ENCODE measurements at places on chromosomes 2 and 18.

GRCh38 chr18:11004951-11005350 is 144.4 kb downstream of the PIEZO2 start:
- DNase-seq: no peak

DNA sequence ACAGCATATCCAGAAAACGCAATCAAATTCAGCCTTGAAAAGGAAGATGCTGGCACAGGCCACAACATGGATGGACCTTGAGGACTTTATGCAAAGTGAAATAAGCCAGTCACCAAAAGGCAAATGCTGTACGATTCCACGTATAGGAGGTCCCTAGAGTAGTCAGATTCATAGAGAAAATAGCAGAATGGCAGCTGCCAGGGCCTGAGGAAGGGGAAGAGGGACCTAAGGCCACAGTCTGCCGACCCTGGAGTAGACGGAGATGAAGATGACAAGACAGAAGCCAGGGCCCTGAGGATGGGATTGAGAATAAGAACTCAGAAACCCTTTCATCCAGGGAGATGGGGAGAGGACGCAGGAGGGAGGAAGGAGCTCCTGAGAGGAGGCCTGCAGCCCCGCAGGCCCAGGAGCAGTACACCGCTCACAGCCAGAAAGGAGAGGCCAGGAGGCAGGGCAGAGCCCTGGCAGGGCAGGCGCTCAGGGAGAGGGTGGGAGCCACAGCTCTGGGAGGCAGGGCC is 8.1 kb upstream of the MTERF4 start:
- no peak for DNase-seq

DNA sequence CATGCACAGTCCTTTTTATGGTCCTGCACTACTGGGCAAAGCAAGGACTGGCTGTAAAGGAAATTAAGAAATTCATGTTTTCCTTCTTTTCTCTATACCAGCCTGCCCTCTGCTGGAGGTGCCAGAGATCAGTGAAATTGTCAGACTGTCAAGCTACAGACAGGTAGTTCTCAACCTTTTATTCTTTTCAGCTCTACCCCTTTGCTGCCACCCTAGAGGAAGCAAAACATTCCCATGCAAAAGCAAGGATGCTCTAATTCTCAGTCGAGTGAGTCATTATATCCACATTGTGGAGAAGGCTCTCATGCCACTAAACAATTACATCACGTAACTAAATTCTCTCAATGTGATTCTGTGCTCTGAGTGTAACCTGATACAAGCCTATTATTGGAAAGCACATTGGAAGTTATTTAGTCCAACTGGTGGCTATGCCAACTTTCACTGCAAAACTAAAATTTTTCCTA is 25.0 kb upstream of the RAPGEF4 start:
- peak; percentile 23 for DNase-seq

DNA sequence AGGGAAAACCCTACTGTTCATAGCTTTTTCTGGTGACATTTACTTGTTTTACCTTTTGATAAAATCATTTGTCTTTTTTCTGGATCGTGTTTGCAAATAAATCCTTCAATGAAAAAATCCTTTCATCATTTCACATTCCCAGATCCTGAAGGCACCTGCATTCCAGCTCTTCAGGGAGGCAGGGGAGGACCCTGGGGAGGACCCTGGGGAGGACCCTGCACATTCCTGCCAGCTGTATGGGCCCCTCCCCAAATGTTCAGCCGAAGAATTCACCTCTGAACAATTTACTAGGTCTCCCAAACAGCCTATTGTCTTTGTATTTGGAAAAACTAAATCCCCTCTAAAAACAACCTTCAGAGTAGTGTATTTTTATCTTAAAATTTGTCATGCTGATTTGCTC is 558.4 kb upstream of the ID2 start:
- no peak for DNase-seq

- DNase-seq: no peak
Observed at GRCh38 chr18:77206676-77207374, 42.8 kb upstream of the GALR1 start.

DNA sequence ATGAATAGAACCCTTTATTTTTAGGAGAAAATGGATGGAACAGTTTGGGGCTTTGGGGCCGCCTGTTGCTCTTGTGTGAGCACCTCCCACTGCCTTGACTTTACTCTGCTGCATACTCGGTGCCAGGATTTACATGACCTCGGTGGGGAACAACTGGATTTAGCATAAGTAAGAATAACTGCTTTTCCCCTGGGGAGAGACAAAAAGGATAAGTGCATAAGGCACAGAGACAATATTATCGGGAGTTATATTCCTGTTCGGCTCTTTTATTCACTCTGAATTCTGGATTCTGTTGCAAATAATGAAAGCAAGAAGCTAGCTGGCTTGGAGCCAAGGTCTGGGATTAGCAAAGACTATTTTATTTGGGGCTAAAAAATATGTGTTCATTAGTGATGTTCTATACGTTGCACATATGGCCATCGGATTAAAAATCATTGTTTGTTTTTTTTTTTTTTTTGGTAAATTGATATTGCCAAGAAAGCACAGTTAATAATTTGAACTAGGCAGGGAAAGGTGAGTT is 69.8 kb downstream of the CYBRD1 start:
- peak; percentile 45 for DNase-seq

DNA sequence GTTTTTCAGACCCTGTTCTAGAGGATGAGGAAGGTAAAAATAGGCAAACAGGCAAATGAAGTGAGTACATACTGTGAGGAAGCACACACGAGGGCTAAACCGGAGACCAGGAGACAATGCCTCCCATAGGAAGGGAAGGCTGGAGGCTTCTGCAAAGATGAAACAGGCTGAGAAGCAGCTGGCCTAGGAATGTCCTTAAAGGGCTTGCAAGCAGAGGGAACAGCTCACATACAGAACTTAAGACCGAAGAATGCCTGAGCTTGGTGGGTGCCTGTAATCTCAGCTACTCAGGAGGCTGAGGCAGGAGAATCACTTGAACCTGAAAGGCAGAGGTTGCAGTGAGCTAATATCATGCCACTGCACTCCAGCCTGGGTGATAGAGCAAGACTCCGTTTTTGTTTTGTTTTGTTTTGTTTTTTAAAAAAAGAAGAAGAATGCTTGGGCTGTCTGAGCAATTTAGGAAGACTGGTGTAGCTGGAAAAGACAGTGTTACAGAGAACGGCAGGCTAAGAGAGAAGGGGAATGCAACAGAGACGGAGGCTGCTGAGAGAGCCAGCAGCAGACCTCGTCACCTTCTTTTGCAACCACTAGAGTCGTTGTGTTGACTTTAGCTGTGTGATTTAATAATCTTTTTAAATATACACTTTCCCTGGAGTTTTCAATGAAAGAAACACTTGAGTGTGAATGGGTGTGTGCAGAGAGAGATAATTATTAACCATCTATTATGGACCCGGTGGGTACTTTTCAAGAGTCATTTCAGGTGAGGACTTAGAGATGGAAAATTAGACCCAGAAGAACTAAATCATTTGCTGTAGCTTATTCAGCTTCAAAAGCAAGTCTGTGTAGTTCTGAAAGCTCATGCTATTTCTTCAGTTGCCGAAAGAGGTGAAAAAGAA is 232.8 kb downstream of the GALR1 start:
- DNase-seq: no peak

DNA sequence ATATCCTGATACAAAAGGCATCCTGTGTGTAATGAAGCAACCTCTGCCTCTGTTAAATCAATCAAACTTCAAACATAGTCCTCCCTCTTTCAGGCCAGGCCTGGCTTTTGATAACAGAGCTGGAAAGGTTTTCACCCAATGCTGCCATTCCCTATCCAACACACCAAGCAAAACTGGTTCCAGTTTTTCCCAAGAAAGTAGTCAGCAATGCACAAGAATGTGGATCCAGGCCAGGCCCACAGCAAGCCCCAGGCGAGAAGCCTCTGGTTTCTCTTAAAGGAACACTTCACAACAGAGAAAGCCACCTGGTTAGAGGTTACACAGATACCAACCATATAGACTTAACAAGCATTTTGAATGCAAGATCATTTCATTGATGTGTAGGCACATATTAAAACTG is 49.2 kb upstream of the CCDC150 start:
- DNase-seq: no peak

- no peak for DNase-seq
Observed at GRCh38 chr2:233705911-233706506, 6.7 kb upstream of the UGT1A5 start.

DNA sequence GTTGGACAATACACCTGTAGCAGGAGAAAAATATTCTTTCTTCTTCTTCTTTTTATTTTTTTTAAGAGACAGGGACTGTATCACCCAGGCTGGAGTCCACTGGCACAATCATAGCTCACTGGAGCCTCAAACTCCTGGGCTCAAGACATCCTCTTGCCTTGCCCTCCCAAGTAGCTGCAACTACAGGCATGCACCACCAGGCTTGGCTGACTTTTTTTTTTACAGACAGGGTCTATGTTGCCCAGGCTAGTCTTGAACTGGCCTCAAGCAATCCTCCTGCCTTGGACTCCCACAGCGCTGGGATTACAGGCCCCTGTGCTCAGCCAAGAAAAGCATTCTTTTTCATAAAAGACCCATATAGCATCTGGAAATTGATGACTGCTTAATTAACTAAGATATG is 17.1 kb upstream of the ARHGAP28 start:
- DNase-seq: no peak

DNA sequence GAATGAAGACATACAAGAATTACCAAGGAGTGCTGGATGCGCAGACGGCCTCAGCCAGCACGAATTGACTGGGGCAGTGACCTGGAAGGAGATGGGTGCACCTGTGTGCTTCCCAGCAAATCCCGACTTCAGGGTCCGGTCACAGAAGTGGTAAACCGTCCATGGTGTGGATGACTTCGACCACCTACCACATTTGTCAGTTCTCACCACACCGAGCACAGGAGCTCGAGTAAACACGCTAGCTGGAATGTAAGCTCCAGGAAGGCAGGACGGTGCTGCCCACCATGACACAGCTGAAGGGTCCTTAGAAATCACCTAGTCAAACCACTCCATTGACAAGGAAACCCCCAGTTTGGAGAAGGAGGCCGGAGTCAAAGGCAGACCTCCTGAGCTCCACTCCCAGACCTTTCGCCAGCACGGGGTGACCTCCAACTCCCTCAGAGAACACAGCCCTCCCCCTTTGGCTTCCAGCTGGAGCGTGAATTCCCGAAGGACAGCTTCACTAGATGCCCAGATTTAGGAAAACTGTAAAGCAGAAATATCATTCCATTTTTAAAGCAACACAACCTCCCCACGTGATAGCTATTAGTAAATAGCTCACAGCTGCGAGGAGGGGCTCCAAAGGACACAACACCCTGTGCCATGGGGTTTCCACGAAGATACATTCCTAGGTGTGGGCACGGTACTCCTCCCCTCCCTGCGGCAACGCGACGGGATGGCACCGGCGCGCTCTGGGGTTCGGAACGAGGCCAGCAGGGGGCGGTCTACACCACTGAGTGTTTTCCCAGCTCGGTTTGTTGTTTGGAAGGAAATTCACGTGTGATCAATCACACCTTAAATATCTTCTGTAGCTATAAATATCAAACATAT is 34.1 kb upstream of the GNAL start:
- DNase-seq: no peak

- no peak for DNase-seq
Observed at GRCh38 chr2:40874380-40874779, 422.5 kb upstream of the SLC8A1 start.

GRCh38 chr2:233982421-233983121 is 65.4 kb downstream of the TRPM8 start:
- DNase-seq: no peak

DNA sequence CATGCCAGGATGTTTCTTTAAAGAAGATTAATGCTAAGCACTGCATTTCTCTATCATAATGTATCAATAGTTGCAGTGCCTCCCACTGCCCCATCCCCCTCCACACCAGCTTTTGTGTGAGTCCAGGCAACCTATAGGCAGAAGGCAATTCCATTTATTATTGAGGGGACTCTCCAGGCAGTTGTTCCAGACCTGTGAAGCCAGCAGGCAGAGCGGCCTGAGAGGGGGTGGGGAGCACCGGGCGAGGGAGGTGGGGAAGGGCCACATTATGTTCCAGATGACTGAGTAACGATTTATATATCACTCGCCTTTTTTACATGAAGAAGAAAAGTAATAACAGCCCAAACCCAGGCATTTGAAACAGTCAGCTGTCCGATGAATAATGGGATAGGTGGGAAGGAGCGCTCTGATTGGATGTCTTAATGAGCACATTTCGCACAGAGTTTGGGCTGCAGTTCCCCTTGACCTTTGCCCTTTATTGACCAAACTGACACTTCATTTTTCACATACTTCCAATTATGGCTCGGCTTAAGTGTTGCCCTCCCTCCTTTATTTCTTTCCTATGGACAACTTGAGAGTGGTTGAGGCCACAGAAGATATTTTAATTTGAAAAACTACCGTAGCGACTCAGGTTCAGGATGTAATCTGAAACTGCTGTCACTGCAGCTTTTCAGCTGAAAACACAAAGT is 34.4 kb downstream of the MEIS1 start:
- no peak for DNase-seq

GRCh38 chr2:45826460-45826859 is 175.0 kb downstream of the PRKCE start:
- no peak for DNase-seq

DNA sequence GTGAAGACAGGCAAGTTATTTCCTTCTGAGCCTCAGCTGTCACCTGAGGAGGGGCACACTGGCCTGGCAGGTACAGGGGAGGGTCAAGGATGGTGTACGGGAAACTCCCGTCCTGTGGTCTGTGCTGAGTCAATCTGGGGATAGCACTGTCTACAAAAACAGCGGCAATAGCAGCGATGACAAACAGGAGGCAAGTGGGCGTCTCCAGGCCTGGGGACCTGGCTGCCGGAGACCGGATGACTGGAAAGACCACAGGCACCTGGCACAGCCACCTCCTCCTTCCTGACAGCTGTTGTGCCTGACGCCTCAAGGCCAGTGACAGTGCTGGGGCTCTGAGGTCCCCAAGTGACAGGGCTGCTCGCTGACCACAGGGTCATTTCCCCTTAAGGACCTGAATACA is 202.1 kb upstream of the HS6ST1 start:
- no peak for DNase-seq

DNA sequence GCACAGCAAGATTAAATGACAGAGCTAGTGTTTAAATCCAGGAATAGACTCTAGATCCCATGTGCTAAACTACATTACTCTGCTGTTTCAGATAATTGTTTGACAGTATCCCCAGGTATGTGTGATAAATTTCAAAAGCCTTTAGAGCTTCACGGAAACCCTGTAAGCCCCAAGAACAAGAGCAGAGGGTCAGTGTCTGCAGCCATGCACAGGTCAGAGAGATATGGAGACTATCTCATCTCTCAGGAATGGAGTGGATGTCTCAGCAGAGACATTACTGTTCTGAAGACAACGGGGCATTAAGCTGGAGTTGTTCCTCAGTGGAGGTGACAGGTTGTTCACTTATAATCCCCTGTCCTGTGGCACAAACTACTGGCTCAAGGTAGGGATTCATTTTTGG is 139.1 kb upstream of the FOSL2 start:
- DNase-seq: no peak

GRCh38 chr2:168178520-168179324 is 68.7 kb downstream of the STK39 start:
- no peak for DNase-seq

GRCh38 chr2:41127351-41127750 is 675.5 kb upstream of the SLC8A1 start:
- peak; percentile 36 for DNase-seq

GRCh38 chr18:80249217-80250093 is 2.1 kb upstream of the PARD6G start:
- DNase-seq: no peak

GRCh38 chr2:95551055-95551568 is 40.7 kb upstream of the TRIM43 start:
- DNase-seq: no peak
